Right hindlimb (tissue), 1 donor: ENCODE measurements at places on chromosomes 2 and 18.

DNA sequence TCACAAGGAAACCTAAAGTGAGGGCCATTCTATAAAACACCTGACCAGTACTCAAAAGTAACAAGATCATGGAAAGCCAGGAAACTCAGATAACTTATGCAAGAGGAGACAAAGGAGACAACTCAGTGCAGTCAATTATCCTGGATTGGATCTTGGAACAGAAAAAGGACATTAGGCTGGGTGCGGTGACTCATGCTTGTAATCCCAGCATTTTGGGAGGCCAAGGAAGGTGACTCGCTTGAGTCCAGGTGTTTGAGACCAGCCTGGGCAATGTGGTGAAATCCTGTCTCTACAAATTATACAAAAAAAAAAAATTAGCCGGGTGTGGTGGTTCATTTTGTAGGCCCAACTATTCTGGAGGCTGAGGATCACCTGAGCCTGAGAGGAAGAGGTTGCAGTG is 424.5 kb upstream of the SPRED2 start:
- DNase-seq: no peak

- DNase-seq: no peak
Observed at GRCh38 chr18:36501100-36501499, 203.6 kb downstream of the FHOD3 start.

GRCh38 chr2:115908731-115909130 is 1466.3 kb downstream of the DPP10 start:
- DNase-seq: no peak

DNA sequence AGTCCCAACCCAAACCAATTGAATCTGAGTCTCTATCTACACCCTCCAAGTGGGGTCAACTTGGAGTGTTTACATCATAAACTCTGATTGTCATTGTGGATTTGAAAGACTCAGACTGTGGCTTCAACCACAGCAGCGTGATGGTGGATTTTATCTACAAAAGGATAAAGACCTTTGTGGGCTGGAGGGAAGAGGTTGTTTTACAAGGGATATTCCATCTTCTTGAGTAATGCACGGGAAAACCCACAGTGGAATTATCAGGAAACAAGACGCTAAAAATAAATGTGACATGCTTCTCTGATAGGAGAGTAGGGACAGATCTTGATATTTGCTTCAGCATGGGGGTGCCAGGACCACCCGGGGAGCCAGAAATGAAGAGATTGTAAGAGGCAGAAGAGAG is 93.5 kb downstream of the LPIN1 start:
- DNase-seq: no peak

DNA sequence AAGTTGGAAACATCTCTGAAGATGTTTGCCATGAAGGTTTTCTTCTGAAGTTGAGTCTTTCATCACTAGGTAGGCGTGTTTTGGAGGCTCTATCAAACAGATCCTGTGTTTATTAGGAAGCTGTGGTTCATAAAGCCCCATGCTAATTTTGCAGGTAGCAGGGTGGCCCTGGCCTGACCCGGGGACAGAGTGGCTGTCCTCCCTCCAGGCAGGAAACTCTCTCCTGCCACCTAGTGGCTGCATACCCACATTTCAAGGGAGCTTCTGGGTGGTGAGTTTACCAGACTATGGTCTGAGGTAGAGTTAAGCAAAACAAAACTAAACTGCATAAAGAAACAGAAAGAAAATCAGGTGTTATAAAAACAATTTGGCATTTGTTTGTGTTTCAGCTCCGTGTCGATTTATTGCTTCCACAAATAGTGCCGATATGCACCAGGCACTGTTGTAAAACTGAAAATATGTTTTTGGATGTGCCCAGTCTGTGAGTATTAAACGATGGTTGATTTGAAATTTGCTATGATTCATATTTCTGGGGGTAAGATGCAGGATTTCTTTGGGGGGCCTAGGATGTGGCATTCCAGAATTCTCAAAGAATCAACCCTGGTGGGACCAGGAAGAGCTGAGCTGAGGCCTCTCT is 26.0 kb upstream of the IL37 start:
- no peak for DNase-seq

GRCh38 chr2:106885971-106886915 is at the start of gene ST6GAL2:
Gene ST6GAL2 (minus strand): TSS chr2:106886167. CDS start chr2:106843977, 42,190 bp downstream.
- peak; percentile 58 for DNase-seq

GRCh38 chr18:73461780-73462059 is 593.9 kb upstream of the NETO1 start:
- no peak for DNase-seq

DNA sequence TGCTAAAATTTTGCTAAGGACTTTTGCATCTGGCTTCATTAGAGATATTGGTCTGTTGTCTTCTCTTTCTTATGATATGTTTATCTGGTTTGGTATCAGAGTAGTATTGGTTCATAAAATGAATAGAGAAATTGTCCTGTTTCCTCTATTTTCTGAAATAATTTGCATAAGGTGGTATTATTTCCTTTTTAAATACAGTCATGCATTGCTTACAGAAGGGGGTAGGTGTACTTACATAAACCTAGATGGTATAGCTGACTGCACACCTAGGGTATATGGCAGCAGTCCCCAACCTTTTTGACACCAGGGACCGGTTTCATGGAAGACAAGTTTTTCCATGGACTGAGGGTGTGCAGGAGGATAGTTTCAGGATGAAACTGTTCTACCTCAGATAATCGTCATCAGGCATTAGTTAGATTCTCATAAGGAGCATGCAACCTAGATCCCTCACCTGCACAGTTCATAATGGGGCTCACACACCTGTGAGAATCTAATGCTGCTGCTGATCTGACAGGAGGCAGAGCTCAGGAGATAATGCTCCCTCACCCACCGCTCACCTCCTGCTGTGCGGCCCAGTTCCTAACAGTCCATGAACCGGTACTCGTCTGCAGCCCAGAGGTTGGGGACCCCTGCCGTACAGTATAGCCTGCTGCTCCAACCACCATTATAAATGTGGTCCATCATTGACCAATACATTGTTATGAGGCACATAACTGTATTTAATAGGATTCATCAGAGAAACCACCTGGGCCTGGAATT is 189.2 kb downstream of the FAM210A start:
- DNase-seq: no peak

GRCh38 chr2:198452327-198452726 is 647.9 kb downstream of the PLCL1 start:
- no peak for DNase-seq

DNA sequence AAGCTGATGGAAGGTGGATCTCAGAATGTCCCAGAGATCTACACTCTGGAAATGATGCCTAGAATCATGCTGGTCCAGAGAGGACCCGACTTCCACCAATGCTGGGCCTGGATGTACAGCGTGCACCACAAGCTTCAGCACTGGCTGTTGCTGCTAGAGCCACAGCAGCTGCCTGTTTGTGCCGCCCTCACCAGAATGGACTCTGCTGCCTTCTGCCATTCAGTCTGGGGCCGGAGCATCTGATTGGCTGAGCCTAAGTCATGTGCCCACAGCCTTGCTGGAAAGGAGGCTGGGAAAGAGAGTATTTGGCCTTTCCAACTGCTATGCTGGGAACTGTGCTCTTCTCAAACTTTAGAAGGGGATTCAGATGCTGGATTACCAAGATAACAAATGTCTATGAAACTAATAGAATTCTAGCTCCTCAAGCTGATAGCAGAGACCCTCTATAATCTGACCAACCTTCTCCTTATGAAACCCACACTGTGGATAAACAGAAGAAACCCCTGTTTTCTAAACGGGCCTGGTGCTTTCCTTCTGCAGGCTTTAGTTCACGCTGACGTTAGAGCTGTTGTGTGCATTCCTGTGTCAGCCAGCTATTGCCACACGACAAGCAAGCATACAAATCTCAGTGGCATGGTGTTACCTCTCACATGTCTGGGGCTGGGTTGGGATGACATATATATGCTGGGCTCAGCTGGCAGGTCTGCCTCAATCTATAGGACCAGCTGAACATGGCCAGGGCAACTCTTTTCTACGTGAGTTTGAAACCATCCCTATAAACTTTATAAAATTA is 4.1 kb upstream of the LOXHD1 start:
- DNase-seq: peak; percentile 43

DNA sequence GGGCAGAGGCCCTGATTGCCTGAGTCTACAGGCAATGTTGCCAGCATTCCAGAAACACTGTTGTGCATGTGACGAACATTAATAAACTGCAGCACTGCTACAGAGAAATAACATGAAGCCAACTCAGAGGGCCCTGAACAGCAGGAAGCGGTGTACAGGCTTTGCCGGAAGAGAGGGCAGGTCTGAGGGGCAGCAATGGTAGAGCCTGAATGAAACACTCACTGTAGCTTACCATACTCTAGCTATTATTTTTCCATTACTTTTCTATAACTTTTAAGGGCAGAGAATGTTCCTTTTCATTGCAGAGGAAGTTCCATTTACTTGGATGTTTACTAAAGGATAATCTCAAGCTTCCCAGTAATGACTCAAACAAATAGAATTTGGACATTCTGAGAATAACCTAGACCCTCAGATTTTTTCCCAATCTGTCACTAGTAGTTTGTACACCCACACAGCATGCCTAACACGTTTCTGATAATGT is 150.4 kb downstream of the MTX2 start:
- DNase-seq: no peak

- no peak for DNase-seq
Observed at GRCh38 chr2:96161898-96162297, 16.7 kb upstream of the DUSP2 start.

- no peak for DNase-seq
Observed at GRCh38 chr2:135586148-135586547, 54.9 kb downstream of the R3HDM1 start.

DNA sequence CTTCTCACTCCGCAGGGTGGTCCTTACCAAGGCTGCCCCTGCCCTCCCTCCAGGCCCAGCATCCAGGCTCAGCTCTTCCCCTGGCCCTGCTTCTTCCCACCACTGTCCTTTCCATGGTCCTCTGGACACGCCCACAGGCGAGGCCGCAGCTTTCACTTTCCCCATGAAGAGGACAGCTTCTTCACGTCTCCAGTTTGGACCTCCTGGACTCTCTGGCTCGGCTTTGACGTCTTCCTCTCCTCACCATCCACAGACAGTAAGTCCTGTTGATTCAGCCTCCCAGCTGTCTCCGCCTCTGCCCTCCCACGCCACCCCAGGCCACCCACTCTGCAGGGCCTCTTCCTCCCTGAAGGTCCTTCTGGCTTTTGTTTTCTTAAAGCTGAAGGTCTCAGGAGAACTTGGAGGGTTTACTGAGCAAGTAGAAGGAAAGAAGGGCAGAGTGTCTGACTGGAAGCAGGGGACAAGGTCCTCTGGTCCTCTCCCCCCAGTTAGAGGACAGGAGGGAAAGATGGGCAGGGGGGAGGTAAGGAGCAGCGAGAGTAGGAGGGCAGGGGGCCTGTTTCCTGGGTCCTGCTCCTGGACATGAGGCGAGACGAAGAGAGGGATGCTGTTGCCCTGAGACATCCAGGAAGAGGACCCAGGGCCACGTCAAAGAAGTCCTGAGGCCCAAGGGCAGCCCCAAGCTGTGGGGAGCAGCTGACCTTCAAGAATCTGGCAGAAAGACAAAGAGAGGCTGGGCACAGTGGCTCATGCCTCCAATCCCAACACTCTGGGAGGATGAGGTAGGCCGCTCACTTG is 24.7 kb upstream of the NMUR1 start:
- DNase-seq: peak; percentile 61

GRCh38 chr18:10499230-10499629 is 26.6 kb upstream of the NAPG start:
- no peak for DNase-seq

GRCh38 chr18:61333746-61334490 is 688 bp downstream of the CDH20 start:
- DNase-seq: peak; percentile 38

DNA sequence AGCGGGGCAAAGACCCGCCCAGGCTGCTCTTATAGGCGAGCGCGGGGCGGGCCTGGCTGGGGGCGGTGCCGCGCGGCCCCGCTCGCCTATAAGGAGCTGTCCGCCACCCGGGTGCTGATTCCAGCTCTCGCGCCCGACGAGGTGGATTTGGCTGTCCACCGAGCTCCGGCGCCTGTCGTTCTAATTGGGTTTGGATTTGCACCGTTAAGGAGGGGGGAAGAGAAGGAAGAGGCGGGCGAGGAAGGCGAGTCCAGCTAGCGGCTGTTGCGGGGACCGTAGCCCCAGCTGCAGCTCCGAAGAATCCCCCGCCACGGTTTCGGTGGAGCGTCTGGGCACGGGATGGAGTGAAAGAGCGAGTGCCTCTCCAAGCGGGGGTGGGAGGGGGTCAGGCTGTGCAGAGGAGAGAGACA is at the start of gene CNTNAP5:
Gene CNTNAP5 (plus strand): TSS at position 117 of the 410 bp plus-strand sequence. CDS start 364 bp downstream, outside the sequence.
- peak; percentile 80 for DNase-seq

DNA sequence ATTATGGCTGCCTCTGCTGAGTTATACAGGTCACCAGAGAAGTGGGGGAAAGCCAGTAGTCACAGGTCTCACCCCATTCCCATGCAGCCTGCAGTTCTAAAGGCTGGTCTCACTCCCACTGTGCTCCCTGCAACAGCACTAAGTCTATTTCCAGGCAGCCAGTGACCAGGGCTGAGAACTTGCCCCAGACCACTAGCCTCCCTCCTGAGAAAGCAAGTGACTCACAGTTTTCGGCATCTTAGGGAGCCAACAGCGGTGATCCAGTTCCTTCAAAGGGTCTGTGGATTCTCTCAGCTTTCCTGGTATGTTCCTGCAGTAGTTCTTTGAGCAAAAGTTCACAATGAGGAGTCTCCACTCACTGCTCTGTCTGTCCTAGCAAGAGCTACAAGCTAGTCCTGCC is 329.6 kb upstream of the MAP2 start:
- DNase-seq: no peak

GRCh38 chr2:210224591-210224940 is 681 bp downstream of the ACADL start:
- DNase-seq: no peak

DNA sequence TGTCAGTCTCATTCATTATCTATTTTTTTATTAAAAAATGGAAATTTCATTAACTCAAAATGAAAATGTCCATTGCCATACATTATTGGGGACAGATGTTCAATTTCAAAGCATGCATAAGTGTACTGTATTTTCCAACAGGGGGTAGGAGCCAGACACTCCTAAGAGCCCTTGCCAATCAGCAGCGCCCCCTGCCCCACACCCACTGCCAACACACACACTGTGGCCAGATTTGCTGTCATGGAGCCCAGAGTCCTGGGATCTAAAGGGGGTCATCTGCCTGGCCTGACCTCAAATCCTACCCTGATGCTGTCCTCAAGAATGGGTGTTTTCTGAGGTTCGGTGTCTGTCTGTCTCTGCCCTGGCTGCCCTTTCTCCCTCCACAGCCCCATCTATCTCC is 162.2 kb upstream of the TWIST2 start:
- DNase-seq: no peak

DNA sequence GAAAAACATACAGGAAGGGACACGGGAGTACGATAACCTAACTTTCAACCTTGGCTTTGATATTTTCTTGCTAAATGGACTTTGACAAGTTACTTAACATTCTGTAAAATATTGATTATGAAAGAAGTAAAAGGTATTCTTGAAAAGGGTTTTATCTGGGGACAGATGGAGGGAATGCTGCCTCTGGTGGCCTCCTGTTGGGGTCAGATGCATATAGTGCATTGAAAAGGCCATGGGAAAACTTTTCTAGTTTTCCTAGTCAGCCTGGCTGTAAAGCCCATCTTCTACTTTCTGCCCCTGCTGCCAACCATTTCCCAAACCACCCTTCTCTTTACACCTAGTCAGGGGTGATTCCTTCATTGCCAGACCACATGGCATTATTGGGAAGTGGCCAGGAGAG is 22.2 kb upstream of the MSTN start:
- no peak for DNase-seq
